Activated CD4-positive, alpha-beta T cell treated with anti-CD3 and anti-CD28 coated beads, Interleukin-10, Interleukin-2, amounts not matched to agents 100 ng/mL and 50 ng/mL, durations not matched to agents 16 hours and 8 hours (primary cell): ENCODE measurements at places on chromosomes 12 and 14.
A peak's percentile ranks its signal among the peaks of the same experiment; 100 is the strongest.

GRCh38 chr14:103820382-103820781 lies 27.0 kb downstream of the PPP1R13B start:
- DNase-seq = no peak

DNA sequence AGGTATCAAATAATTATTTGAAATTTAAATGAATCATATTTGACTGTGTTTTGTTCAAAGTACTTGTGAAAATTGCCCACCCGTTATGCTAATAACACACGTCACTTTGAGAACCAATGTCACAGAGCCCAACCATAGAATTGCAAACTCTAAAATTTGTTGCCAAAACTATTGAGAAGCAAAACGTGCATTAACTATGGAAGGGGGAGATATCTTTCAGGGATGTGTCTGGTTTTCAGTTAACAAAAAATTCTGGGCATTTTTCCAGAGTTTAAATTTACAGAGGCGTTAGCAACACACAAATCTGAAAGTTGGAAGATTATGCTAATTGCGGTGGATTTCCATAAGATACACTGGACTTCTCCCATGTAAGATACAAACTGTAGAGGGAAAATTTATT lies 371.8 kb upstream of the E2F7 start:
- no peak for DNase-seq

DNA sequence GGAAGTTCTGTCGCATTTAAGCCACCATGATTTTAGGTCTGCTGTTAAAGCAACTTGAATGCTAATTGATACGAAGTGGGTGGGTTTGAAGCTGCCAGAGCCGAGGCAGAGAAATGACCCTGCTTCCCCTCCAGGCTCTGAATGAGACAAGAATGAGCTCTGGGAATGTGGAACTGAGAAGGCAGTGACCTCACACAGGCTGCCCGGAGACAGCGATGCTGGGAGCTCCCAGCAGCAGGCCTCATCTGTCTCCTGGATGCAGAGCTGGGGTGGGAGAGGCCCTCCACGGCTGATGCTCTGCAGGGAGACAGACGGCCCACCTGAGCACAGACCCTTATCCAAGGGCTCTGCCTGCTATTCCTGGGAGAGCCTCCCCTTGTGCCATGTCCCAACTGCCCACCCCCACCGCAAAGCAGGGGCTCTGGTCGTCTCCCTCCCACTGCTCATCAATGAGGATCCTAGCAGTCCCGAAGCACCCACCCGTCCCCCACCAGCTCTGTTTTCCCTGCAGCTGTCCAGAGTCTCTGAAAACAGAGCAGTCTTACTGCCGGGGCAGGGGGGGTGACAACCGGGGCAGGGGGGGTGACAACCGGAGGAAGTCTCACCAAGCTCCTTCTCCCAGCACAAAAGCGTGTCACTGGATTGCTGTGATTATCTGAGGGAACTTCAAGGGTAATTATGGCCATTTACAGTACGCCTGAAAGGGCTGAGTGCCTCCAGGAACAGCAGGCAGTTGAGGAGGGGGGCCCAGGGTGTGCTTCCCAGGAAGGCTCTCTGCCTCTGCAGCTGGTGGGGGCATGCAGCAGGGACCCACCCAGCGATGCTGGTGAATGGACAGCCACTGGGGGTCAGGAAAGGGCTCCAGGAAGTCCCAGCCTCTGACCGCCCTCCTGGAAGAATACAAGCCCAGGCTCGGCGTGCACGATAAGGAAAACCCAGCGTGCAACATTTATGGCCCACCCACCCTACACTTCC lies 67.8 kb downstream of the CHGA start:
- no peak for DNase-seq

- peak; percentile 17 for DNase-seq
Observed at GRCh38 chr12:65232476-65233077, 45.9 kb upstream of the MSRB3 start.

DNA sequence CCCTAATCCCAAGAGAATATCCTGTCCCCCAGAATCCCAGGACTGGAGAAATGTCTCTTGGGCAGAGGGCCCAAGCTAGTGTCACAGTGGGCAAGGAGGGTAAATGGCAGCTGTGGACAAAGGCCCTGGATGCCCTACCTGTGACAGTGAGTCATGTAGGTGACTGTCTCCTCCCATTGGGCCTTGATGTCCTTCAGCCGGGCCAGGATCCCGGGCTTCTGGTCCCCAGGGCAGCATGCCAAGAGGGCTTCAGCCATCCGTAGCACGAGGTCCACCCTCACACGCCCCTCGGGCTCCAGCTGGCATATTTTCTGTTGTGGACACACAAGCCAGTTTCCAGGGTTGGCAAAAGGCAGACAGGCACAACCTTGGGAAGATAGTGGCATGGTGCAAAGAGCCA lies 48.8 kb downstream of the SYNE3 start:
- no peak for DNase-seq

DNA sequence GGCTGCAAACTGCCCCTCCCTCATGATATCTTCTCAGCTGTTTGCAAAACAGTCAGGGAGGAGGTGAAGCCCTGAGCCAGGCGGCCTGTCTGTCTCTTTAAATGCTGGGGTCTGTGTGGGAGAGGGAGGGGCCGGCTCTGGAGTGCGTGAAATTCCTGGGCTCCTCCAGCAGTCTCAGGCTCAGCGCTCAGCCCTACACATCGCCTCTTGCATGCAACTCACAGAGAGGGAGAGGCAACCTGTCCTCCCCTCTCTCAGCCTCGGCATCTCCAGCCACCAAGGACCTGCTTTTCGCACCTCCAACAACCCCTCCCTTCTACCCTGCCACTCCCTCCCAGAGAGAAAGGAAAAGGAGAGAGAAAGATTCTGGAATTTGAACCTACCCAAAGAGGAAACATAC lies at the start of gene NRXN3:
TSS of gene NRXN3 (plus strand) at position 171 of the 400 bp plus-strand sequence. CDS start 72,721 bp downstream, outside the sequence.
- no peak for DNase-seq

DNA sequence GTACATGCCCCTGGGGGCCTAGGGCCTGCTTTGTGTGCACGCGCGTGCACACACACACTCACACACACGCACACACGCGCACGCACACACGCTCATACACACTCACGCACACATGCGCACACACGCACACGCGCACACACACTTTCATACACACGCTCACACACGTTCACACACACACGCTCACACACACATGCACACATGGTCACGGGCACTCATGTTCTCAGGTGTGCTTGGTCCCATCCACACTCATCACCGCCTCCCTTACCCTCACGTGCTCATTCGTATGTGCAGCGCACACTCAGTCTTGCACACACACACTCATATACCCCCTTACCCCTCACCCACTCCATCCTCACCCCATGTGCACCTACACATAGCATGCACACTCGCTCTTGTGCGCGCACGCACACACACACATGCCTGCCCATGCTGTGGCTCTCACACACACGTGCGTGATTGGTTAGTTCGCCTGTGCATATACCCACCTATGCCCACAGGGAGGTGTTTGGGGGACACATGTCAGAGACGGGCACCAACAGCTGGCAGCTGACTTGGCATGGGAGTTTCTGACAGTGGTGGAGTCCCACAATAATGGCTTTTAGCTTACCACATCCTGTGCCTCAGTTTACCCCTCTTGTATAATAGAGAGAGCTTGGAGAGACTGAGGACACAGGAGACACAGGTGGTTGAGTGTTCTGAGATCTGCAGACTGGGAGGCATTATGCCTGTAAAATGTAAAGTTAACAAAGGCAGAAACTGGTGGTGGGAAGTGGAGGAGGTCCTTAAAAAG lies 28.7 kb downstream of the TSPAN9 start:
- DNase-seq = no peak

DNA sequence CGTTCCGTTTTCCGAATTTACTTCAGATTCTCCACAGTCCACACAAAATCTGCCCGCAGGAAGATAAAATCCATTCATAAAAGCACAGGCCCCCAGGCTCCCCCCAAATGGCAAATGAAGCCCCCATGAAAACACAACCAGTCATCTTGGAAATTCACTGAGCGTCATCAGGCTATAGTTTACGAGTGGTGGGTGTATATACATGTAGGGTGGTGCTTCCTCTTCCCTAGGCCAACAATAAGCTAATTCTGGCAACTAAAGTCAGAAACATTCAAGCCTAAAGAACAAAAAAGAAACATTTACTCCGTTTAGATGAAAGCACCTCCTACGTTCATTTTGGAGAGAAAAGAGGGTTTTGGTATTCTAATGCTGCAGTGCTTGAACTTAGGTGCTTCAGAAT lies 5.8 kb downstream of the GPR68 start:
- no peak for DNase-seq
